ENCODE measurements at places on chromosomes 3 and 15.

DNA sequence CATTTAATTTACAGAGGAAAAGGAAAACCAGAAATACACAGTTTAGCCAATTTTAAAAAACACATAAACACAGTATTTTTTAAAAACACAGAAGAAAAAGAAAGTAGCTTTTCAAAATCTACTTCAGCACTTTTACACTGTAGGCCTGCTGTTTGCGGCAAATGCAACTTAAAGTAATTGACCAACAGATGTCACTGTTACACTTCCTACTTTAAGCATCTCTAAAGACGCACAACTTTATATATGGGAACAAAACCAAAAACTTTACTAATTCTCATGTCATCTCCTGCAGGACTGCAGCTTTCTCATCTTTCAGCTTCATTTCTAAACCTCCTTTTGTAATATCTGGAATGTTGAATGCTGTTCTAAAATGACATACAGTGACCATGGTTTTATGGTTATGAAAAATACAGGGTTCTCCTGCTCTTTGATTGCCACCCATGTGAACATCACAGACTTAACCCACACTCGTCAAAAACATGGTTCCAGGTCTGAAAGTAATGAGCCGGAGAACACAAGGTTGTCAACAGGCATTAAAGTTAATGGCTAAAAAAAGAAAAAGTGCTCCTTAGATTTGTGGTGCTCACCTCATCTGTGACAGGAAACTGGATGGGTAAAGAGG is 107.9 kb downstream of the FMN1 start:
- DNase-seq = peak; percentile 87

GRCh38 chr15:75823860-75824613 is 19.2 kb upstream of the UBE2Q2 start:
- DNase-seq = no peak

- DNase-seq = peak; percentile 49
These were observed 10.2 kb downstream of the EDEM1 start for GRCh38 chr3:5197470-5198312.

DNA sequence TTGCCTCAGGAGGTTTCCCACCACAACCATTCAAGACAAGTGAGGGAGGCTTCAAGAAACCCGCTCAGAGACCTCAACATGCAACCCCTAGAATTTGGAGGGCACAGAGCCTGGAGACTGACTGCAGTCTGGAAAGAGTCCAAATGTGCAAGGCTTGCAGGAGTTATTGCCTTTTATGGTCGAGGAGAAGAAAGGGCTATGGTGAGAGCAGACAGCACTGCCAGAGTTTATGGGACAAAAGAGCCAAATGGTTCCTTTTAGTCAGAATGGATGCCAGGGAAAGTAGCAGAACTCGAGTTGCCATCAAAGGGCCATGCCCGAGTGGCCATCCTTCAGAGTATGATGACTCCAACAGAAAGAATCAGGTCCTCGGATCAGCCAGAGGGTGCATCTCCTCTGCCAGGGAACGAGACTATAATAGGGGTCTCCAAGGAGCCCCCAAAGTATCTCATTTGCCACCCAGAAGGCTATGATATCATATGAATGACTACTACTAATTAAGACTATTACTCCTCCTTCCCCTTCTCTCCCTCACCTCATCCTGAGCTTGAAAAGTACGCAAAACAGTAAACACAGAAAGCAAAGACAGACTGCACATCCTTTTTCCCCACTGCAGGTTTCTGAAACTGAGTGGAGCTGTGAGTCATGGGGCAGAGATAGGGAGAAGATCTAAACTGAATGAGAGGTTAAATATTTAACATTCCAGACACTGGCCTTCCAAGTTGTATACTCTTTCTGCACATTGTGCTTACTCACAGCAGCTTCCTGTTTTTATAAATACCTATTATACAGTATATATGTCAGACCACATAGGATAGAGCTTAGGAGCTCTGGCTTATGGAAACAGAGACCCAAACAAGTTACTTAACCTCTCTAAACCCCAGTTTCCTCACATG is 33.9 kb upstream of the TMCO5A start:
- DNase-seq = peak; percentile 37

- peak; percentile 31 for DNase-seq
These were observed 703.7 kb downstream of the NLGN1 start for GRCh38 chr3:174101244-174101643.

Data from fibroblast of gingiva (primary cell).